ENCODE measurements at places on chromosomes 11 and 22. TPM values are rescaled to one million over a fixed set of nuclear protein-coding genes. Genes with fewer than 3 reads are reported as not detected.

DNA sequence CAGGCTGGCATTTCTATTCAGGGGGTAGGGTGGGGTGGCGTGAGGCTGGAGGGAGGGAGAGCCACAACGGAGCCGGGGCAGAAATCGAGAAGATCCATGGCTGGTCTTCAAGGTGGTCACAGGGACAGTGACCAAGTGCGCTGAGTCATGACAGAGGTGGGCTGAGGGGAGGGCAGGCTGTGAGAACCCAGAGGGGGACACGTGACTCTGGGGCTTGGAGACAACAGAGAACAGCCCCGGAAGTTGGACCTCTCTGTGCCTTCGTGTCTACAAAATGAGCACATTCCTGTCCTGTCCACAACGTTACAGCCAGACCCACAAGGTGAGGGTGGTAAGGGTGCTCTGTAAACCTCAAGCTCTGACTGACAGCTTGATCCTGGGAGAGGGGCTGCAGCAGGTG lies 35.1 kb upstream of the ARFGAP3 start:
- DNase-seq, result no peak

DNA sequence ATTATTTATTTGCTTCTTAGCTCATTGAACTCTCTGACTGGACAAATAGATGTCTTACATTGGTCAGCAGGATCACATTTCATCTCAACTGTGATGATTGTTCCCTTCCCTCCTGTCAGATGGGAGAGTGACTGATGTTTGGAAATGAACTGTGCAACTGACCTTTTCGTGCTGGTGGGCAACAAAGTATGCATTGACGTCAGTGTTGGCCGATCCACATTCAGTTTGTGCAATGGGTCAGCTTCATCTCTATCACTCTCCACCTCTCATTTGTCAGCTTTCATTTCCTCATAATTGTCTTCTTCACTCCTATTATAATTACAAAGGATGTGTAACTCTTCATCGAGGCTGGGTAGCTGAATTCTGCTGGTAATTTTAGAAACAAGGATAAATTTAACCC lies 71.3 kb downstream of the PPP2R1B start:
- DNase-seq, result peak; percentile 80

MRGPRX4 gene
- not detected for total RNA-seq

- DNase-seq, result no peak
Measured at GRCh38 chr11:70816156-70816678, 417.9 kb downstream of the CTTN start.

- DNase-seq, result no peak
Measured at GRCh38 chr11:45152740-45153595, 6.5 kb downstream of the PRDM11 start.

GRCh38 chr11:13210424-13210823 lies 67.2 kb upstream of the BMAL1 start:
- no peak for DNase-seq

GRCh38 chr22:40482886-40483285 lies 112.5 kb downstream of the SGSM3 start:
- no peak for DNase-seq

DNA sequence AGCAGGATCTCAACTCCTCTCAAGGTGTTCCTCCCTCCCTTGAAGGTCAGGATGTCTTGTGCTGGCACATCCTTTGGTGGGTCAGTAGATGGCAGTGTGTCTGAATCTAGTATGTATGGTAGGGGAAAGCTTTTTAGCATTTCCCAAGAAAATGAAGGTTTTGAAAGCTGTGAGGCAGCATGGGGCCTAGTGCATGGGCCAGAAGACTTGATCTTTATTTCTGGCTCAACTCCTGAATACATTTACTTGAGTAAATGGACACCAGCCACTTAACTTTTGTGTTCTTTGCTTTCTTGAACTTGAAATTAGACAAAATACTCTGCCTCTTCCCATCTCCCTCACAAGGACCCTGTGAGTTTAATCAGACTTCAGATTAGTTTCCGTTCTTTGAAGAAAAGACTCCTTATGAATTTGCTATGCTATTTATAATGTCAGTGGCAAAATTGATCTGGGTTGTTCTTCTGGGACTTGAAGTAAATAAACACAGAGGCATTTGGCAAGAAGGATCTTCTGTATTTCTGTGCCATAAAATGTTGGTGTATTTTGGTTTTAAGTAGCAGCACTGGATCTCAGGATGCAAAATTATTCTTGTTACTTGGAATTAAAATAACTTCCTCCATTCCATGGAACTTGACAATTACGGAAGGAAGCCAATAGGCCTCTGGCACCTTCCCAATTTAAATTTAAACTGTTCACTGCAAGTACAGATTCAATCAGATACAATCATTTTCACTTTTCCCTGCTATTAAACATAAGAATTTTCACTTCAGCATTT lies 288.8 kb downstream of the CASP12 start:
- DNase-seq, result no peak

NAALADL1 gene
- total RNA-seq, result 21.7 TPM

DNA sequence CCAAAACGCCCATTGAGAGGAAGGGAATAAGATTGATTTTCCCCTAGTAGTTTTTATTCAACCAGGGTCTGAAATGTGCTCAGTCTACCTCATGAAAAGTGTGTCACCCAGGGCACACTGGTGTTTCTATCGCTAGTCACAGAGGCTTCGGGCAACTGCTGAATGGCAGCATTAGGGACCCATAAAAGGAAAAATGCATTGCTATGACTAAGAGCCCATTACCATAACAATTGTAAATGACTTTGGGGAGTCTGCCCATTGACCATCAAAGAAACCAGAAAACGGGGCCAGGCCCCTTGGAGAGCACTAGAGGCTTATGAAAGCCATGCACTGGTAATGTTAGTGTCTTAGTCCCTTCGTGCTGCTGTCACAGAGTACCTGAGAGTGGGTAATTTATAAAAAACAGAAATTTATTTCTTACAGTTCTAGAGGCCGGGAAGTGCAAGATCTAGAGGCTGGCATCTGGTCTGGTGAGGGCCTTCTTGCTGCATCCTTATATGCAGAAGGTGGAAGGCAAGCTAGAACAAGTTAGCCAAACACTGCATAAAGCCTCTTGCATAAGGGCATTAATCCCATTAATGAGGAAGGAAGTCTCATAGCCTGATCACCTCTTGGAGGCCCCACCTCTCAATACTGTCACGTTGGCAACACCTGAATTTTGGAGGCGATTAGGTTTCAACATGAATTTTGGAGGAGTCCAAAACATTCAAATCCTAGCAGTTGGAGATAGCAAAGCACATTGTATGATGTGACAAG lies 306.7 kb downstream of the ST3GAL4 start:
- no peak for DNase-seq

ANO5 gene
- 2.3 TPM for total RNA-seq

DNA sequence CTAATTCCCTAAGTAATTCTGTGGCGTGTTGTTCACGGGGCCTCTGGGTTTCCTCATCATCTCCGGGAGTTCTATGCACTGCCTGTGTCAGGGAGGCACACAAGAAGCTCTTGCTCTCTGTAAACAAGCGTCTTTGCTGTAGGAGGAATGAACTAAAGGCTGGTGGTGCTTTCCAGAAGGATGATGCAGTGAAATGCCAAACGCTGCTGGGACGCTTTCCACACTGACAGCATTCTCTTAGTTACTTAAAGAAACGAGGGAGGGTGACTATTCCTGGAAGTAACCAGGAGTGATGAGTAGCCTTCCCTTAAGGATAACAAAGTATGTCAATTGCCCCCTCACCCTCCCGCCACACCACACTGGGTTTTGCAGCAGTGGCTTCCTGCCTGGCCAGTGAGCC lies 38.5 kb upstream of the NUP50 start:
- no peak for DNase-seq

NFAM1 gene
- 0.07 TPM for total RNA-seq

TAF6L gene
- total RNA-seq, result 29.1 TPM

DNA sequence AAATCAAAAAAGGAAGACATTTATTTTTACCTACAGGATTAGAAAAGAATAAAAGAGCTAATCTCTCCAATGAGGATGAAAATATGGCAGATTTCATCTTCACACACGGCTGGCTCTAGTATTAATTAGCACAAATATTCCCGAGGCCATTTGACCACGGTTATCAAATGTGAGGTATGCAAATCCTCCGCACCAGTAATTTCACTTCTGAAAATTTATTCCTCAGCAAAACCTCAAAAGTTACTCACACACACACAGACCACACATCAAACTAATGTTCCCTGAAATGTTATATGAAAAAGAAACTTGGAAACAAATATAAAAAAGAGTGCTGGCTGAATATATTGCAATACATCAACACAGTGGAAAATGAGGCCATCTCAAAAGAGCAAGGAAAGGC lies 32.8 kb downstream of the CELSR1 start:
- DNase-seq, result no peak

GRCh38 chr11:82049199-82049598 lies 684.5 kb downstream of the FAM181B start:
- no peak for DNase-seq

DNA sequence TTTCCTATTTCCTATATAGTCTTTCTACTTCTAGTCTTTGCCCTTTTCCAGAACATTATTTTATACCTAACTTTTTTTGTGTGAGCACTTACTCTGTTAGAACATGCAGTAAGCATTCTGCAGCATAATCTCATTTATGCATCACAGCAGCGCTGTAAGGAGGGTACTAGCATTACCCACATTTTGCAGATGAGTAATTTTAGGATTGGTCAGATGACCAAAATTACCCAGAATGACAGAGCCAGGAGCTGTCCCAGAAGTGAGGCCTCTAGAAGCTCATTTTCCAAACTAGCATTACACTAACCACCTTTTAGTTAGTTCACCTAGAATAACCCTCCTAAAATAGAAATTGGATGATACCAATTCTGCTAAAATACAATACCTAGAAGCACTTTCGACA lies 47.1 kb upstream of the ARHGAP32 start:
- DNase-seq, result no peak

RNF214 gene
- 14.0 TPM for total RNA-seq

TCN1 gene
- total RNA-seq, result not detected

FBLN1 gene
- total RNA-seq, result 29.0 TPM

MYOD1 gene
- total RNA-seq, result not detected

DNA sequence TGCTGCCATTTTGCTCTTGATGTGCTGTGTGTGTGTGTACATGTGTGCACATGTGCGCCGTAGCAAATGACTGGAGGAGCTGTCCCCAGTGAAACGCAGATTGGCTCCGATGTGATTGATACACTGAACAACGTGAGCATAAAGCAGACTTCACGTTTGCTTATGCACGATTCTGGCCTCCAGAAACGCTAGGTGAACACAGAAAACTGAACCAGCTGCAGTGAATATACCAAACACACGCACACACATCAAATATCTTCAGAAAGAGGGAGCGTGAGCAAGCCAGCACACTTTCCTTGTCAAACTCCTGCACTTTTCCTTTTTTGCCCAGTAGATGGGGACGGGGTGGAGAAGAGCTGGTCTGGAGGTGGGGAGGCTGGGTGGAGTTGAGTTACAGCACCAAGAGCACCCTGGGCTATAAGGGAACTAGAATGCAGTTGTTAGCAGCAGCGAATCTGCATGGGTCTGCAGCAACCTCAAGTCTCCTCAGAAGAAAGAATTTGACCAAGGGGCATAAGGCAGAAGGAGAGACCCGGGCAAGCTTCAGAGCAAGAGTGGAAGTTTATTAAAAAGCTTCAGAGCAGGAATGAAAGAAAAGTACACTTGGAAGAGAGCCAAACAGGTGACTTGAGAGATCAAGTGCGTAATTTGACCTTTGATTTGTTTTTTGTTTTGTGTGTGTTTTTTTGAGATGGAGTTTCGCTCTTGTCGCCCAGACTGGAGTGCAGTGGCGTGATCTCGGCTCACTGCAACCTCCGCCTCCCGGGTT lies 77.8 kb upstream of the CADM1 start:
- DNase-seq, result no peak

DNA sequence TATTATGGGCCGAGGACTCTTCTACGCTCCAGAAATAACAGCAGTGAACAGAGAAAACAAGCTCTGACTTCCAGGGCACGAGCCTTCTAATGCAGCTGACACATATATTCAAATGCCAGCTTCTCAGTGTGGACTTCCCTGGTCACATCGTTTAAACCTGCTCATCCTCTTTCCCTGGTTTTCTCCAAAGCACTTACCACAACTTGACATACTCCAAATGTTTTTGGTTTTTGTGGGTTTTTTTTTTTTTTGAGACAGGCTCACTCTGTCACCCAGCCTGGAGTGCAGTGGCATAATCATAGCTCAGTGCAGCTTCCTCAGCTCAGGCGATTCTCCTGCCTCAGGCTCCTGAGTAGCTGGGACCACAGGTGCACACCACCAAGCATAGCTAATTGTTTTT lies 105.5 kb downstream of the MICAL3 start:
- peak; percentile 37 for DNase-seq

OR5F1 gene
- total RNA-seq, result not detected

GRCh38 chr11:111414267-111414931 lies 35.3 kb upstream of the POU2AF1 start:
- no peak for DNase-seq

SULT4A1 gene
- total RNA-seq, result 1.8 TPM

TEX54 gene
- total RNA-seq, result not detected

DNA sequence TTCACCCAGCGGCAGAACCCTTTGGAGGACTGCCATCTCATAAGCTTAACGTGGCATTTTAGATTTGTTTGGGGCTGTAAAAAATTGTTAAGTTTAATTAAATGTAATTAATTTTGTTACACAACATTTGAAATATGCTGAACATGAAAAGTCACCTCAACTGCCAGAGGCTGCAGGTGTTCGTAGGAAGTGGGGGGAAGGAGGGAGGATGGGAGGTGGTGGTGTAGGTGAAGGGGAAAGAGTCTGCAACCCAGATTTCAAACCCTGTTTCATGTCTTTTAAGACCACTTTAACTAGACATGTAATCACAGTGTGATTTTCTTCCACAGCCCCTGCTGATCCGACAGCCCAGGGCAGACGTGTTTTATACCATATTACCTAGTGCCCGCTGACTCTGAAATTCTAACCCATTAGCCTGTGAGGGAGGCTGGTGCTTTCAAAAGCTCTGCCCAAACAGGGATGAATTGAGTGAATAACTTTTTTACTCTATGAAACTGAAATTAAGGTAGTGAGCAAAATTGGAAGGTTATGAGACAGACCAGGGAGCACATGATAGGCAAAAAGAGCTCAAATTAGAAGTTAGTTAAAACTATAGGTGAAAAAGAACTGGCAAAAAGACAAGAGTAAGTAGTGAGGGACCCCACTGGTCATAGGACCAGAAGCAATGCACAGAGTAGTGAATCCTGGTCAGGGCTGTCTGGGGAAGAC lies 279.8 kb downstream of the DDX10 start:
- no peak for DNase-seq

DNA sequence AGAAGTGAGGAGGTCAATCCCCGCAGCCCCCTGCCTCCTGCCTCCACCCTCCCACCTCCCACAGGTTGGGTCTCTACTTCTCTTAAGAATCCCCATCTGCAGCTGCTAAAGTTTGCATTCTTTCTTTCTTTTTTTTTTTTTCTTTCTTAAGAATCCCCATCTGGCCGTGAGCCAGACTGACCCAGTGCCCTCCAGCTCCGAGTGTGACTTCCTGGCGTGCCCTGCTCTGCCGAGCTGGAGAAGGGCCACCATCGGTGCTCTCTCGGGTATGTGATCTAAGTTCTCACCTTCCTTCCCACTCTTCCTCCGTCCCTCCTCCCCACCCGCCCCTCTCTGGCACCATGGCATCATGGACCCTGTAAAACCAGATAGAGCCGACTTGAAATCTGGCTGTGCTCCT lies 66.7 kb upstream of the LMO1 start:
- no peak for DNase-seq

GRCh38 chr11:117614728-117615127 lies 182.3 kb downstream of the DSCAML1 start:
- no peak for DNase-seq

GRCh38 chr11:11072067-11072466 lies 214.2 kb upstream of the ZBED5 start:
- no peak for DNase-seq

GRCh38 chr11:36399236-36399635 lies 103.1 kb downstream of the PRR5L start:
- DNase-seq, result no peak

MUC6 gene
- not detected for total RNA-seq

SLC17A6 gene
- total RNA-seq, result not detected
